HCT116 (cell line): ENCODE measurements at places on chromosomes 3 and 15. TPM values are rescaled to one million over a fixed set of nuclear protein-coding genes. Genes with fewer than 3 reads are reported as not detected.

The ATP13A5 gene
- total RNA-seq, result not detected

The CATSPER2 gene
- 3.6 TPM for total RNA-seq

The EFHB gene
- 0.30 TPM for total RNA-seq

- DNase-seq, result no peak
Measured at GRCh38 chr3:77932926-77933325, 893.0 kb downstream of the ROBO2 start.

- DNase-seq, result no peak
Measured at GRCh38 chr3:143242101-143242500, 122.5 kb downstream of the CHST2 start.

- no peak for DNase-seq
Measured at GRCh38 chr3:64299206-64299605, 73.9 kb upstream of the PRICKLE2 start.

- DNase-seq, result no peak
Measured at GRCh38 chr15:101827257-101827656, 15.3 kb downstream of the OR4F15 start.

GRCh38 chr15:53644660-53645059, 114.8 kb downstream of the WDR72 start:
- DNase-seq, result no peak
